ENCODE measurements at places on chromosomes 2 and 18.
A peak's percentile ranks its signal among the peaks of the same experiment; 100 is the strongest.

- no peak for DNase-seq
Measured at GRCh38 chr2:117996525-117996924, 17.3 kb downstream of the CCDC93 start.

- DNase-seq: no peak
Measured at GRCh38 chr18:6543330-6543908, 128.7 kb upstream of the L3MBTL4 start.

DNA sequence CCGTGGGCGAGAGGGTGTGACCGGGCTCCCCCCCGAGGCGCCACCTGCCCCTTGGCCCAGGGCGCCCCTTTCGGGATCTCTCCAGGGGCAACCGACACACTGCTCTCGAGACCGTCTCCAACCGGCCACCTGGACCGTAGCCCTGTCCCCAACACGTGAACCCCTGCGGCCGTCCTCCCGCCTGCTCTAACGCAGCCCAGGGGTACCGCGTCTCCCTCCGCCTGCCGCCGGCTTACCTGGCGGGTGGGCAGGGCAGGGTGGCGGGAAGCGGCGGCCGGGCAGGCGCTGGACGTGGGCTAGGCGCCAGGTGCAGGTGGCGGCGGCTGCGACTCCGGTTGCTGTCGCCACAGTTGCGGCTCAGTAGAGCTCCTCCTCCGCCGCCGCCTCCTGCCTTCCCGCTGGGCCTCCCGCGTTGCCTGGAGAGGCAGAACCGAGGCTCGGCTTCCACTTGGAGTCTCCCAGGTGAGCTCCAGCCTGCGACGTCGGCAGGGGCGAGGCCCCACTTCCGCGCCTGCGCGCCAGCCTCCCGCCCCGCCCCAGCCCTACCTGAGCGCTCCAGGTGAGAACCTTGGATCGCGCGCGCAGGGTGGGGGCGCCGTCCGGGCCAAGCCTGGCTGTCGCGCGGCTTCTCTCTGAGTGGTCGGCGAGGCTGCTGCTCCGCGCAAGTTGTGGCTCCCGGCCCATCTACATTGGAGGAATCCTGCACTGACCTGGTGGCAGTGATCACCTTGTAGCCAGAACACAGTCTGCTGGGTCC, at the start of gene GALNT3:
Gene GALNT3 (minus strand): TSS at position 469 of the 757 bp plus-strand sequence. CDS start 23,547 bp downstream, outside the sequence.
- peak; percentile 17 for DNase-seq

- DNase-seq: no peak
Measured at GRCh38 chr2:134023854-134024253, 230.0 kb upstream of the MGAT5 start.

- no peak for DNase-seq
Measured at GRCh38 chr2:144975881-144976280, 456.0 kb upstream of the ZEB2 start.

GRCh38 chr2:212299943-212300342, 238.7 kb downstream of the ERBB4 start:
- no peak for DNase-seq

GRCh38 chr2:46337208-46337994, 40.2 kb downstream of the EPAS1 start:
- no peak for DNase-seq

GRCh38 chr2:216030216-216030615, 16.9 kb upstream of the MREG start:
- no peak for DNase-seq

DNA sequence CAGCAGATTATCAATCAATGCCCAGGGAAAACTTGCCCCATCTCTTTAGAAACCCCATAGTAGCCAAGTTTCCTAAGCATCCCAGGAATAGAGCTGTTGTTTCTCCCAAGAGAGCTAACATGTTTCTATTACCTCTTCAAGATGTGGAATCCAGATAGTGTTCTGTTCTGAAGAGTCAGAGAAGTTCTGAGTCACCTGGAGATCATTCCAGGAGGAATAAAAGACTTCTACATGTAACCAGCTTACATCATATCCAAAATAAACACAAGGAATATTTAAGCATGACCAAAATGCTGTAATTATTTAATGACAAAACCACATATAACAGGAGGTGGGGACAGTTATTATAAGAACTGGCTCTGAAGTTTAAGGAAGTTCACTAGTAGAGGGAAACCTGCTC, 51.0 kb upstream of the GORASP2 start:
- DNase-seq: no peak

DNA sequence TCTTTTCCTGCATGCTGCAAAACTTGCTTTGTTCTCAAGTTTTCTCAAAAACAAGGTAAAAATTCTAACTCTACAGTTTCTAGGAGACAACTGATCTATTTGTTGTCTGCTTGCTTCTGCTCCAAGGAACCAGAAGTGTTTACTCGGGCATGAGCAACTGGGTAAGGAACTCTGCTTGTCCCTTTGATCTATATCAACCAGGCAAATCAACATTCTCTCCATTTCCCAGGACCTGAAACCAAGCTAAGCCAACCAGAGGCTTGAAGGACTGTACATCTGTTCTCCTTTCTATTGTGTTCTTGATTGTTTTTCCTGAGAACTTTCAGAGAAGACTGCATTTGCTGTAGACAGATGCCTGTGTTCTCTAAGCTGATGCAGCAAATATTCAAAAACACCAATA, 335.0 kb upstream of the KCNH7 start:
- DNase-seq: no peak

DNA sequence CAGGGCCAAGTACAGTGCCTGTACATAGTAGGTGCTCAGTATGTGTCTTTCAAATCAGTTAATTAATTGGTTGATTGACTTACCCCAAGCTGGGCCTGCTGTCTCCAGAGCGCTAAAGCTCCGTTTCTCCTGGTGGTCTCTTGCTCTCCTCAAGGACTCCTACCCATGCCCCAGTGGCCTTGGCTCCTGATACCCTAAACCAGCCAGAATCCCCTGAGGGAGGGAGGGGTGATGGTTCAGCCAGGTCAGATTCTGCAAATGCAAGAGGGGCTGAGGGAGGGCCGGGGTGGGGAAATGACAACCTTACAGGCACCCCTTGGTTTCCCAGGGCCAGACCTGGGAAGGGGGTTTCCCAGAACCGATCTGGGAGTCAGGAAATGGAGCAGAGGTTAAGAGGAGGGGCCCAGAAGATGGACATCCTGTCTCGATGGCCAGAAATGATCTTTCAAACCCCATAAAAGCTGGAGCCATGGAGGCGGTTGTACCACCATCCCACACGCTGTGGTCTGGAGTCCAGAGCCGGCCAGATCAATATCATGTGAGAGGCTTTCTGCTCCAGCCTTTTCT, 209.1 kb downstream of the TNS1 start:
- no peak for DNase-seq

GRCh38 chr2:58434692-58435091, 193.6 kb upstream of the FANCL start:
- no peak for DNase-seq

DNA sequence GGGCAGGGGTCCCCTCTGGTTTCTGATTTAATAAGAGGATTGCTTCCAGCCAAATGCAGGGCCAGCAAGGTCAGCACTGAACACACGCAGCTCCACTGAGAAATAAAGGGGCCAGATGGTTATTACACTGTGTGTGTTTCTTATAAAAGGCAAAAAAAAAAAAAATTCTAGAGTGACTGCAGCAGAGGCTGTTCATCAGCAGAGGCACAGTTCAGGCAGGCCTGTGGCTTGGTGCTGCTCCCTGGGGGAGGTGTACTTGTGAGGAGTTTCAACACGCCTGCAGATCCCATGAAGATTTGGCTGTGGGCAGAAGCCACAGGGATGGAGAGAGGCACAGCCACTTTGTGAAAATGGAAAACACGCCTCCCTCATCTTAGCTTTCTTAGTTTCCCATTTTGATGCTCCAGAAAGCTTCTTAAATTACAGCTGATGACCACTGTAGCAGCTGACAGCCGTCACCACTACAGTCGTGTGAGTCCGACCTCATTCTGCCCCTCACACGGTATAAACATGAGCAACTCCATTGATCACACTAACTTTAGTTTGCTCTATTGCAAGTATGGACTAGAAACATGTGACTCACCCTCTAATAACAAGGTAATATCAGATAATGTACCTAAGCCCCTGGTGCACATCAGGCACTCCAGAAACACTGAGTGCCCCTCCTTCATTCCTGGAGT, 726.5 kb upstream of the RAB6C start:
- no peak for DNase-seq

GRCh38 chr2:51151490-51152140, 119.7 kb upstream of the NRXN1 start:
- no peak for DNase-seq

DNA sequence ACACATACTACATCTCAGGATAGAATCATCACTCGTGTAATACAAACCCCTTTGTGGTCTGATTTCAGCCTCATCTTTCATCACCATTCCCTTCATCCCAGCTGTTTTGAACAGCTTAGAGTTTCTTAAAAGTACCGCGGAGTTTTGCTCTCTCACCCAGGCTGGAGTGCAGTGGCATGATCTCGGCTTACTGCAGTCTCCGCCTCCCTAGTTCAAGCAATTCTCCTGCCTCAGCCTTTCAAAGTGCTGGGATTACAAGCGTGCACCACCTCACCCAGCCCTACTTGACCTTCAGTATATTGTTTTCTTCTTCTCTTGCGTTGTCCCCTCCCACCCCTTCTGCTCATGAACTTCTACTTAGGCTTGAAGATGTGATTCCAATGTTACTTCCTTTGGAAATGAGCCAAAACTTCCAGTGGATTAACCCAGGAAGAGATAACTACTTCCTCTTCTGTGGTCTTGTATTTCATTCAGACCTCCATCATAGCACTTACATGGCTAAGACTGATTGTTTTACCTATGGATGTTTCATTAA, 15.8 kb downstream of the ERLEC1 start:
- DNase-seq: no peak

DNA sequence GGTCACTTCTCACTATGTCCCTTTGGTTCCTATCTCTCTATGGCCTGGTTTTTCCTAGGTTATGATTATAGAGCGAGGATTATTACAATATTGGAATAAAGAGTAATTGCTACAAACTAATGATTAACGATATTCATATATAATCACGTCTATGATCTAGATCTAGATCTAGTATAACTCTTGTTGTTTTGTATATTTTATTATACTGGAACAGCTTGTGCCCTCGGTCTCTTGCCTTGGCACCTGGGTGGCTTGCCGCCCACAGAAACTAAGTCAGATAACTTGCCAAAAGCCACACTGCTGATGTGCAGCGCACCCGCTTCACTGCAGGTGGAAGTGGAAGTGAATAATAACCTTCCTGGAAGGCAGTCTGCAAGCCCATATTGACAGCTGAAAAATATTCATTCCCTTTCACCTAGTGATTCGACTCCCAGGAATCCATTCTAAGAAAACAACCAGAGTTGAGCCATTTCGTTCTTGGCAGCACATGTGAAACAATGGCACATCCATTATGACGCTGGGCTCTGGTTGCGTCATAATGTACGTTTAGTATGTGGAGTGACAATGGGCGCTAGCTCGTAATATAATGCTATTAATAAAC, 725 bp upstream of the ANKRD53 start:
- DNase-seq: peak; percentile 13
